EH (cell line): ENCODE measurements at places on chromosomes 1 and 21.

DNA sequence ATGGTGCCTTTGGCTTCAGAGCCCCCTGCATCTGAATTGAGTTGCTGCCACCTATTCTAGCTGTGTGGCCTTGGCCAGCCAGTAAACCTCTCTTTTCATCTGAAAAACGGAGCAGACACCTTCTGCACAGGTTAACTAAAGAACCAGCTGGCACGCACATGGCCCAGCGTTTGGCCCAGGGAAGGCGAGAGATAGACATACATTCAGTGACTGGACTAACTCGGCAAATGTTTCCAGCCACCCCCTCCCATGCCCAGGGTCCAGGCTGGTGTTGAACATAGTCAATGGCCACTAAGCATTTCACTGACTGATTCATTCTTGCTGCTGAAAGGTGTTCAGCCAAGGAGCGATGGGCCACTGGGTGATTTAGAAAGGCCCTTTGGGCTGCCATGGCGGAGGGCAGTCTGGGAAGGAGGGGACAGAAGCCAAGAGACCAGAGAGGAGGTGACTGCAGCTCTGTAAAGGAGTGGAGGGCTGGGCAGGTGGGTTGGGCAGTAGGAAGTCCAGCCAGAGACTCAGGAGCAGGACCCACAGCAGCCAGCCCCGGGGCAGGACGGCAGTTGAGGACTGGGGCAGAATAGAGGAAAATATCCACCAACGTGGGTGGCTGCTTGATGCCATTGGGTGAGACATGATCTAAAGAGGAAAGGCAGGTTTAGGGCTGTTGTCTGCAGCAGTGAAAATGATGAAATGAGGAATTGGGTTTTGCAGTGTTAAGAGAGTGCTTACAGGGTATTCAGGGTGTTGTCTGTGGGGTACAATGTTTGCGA is 184.3 kb downstream of the HIVEP3 start:
- DNase-seq: no peak

DNA sequence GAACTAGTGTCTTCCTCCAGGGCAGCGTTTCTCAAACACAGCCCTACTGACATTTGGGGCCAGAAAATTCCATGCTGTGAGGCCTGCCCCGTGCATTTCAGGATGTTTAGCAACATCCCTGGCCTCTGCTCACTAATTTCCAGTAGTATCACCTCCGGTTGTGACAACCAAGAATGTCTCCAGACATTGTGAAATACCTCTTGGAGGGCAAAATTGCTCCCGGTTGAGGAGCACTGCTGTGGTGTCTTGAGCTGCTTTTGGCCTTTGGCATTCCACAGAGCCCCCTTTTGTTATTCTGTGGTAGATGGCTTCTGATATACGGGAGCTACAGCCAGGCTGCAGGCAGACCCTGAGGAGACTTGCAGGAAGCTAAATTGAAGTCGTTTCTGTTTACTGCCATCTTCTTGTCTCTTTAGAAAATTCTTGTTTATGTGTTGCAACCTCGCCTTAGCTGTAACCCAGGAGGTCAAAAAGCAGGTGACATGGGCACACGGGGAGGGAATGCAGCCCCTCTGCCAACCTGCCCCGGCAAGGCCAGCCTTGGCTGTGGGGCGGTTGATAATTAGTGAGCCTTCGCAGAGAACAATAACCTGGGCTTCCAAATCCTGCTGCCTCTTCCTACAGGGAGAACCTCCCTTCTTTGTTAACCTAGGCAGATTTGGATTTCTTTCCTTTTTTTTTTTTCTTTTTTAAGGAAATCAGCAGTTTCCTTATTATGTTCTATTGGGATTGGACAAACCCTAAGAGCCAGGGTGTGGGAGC is 74.7 kb upstream of the AKT3 start:
- DNase-seq: peak; percentile 75

DNA sequence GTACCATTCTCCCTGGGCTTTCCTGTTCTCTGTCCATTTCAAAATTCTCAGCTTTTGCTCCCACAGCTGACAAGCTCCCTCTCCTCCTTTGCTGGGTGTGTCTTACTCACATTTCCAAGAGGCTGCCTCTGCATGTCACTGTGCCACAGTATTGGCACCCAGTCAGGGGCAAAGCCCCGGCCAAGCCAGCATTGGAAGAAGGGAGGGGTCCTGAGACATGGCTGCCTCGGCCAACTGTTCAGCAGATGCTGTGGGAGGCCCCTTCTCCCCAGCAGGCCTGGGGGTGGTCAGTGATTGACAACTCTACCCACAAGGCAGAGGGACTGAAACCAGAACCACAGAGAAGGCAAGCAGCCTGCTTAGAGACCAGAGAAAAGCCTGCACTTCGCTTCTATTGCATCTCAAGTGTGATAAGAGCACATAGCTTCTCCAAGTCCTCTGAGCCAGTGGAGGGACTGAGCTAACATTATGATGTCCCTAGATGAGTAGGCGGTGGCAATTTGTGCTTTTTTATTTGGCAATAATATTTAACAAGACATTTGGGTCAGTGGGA is 294.1 kb downstream of the SIPA1L2 start:
- DNase-seq: no peak

GRCh38 chr1:29303201-29304024 is 67.1 kb downstream of the PTPRU start:
- no peak for DNase-seq

GRCh38 chr1:221695301-221695700 is 46.6 kb downstream of the DUSP10 start:
- peak; percentile 54 for DNase-seq

GRCh38 chr1:184622136-184622823 is 132.4 kb downstream of the EDEM3 start:
- DNase-seq: peak; percentile 93

- no peak for DNase-seq
Observed at GRCh38 chr1:30460661-30461060, 262.7 kb downstream of the MATN1 start.

DNA sequence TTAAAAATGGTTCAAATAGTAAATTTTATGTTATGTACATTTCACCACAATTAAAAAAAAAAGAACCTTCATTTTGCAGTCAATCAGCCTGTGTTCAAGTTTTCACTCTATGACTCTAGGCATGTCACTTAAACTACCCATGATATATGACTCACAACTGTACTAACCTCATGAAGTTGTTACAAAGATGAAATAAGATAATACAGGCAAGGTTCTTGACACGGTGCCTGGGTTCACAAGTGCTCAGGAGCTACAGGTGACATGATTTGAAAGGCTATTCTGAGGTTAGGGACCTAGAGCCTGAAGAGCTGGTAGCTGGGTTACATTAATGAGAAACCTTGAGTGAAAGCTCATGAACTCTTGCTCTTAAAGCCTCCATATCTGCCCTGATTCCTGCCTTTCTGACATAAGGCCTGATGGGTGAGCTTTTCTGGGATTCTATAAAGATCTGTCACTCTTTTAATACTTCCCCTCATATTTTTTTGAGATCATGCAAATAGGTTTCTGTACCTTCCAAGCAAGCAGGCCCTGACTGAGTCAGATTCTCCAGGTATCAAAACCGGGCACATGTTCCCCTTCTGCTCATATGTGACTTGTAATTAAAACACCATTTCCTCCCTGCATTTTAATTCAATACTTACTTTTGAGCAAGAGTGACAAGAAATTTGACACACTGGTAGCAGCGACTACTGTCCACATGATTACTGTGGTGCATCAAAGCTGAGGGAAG is 34.0 kb downstream of the PCSK9 start:
- no peak for DNase-seq

GRCh38 chr1:55634516-55634915 is 419.4 kb upstream of the USP24 start:
- DNase-seq: no peak

GRCh38 chr1:3939242-3940080 is 39.4 kb upstream of the C1orf174 start:
- DNase-seq: no peak

- peak; percentile 80 for DNase-seq
Observed at GRCh38 chr1:43912607-43913006, 21.0 kb upstream of the ARTN start.

DNA sequence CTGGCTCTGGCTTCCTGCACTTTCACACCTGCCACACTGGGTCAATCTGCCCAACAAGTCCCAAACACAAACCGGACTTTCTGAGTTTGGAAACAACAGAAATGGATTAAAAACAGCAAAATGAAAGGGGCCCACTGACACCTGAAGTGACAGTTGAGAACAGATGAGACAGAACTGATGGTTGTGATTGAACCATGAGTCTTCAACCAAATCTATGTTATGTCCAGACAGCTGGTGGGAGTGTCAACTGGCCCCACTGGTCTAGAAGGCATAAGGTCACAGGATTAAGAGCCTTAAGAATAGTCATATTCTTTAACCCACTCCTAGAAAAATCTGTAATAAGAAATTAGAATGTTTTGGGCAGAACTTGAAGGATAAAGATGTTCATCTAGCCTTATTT is 13.0 kb upstream of the ATP13A2 start:
- no peak for DNase-seq

DNA sequence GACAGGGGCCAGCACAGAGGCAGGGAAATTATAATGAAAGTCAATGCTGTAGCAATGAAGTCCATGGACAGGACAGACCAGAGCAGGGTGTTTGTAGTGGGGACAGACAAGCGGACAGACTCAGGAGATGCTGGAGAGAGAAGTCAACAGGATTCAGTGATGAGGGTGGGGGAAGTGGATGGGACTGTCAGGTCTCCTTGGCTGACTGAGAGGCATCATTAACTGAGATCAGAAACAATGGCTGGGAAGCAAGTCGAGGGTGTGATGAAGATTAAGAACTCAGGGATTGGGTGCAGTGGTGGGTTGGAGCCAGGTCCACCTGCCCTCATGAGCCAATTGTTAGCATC is 25.5 kb downstream of the CD58 start:
- DNase-seq: no peak

- no peak for DNase-seq
Observed at GRCh38 chr1:231665726-231666125, 39.1 kb downstream of the DISC1 start.
